ENCODE measurements at places on chromosomes 1 and 21.

- DNase-seq: no peak
These were observed 10.3 kb upstream of the ADARB1 start for GRCh38 chr21:45064091-45064490.

DNA sequence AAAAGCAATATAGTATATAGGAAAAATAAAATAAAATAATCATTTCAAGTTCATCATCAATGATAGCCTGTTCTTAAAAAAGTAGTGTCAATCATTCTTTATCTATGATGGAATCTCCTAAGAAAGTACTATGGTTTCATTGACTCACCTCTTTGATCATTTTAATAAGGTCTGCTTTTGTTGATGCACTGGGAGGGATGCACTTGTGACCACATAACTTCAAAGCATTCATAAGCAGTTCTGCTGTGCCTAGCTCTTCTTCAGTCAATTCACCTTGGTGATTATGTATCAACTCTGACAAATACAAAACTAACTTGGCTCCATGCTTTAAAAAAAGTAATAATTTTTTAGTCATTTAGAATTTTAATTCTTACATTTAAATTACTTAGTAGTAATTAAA, 84.8 kb upstream of the GNG4 start:
- no peak for DNase-seq

DNA sequence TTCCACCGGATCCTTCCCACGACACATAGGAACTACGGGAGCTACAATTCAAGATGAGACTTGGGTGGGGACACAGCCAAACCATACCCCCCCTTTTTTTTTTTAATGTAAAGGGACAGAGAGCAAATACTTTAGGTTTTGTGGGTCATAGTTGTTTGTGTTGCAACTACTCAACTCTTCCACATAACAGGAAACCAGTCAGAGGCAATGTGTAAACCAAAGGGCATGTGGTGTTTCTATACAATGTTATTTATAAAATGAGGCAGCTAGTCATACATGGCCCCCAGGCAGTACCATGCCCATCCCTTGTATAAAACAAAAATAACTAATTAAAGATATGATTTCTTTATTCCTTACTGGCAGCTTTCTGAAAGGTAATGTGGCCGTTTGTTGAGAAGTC, 845.4 kb upstream of the ADAMTS5 start:
- no peak for DNase-seq

DNA sequence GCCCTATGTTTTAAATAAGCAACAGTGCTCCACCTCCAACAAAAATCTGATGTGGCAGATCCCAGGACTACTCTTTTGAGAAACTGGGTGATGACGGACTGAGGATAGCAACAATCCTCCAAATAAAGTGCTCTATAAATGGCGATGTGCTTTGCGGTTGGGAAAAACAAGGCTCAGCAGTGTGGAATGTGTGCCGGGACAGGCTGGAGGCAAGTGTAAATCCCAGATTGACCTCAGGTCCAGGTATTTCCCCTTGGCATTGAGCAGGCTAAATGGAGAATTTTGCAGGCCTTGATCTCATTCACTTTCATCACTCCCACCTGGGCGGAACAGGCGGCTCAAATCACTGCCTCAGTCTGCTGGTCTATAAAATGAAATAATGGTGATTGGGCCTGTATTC, 35.1 kb downstream of the LRRC42 start:
- no peak for DNase-seq

- DNase-seq: no peak
These were observed 53.5 kb upstream of the SELENON start for GRCh38 chr1:25746299-25747045.

DNA sequence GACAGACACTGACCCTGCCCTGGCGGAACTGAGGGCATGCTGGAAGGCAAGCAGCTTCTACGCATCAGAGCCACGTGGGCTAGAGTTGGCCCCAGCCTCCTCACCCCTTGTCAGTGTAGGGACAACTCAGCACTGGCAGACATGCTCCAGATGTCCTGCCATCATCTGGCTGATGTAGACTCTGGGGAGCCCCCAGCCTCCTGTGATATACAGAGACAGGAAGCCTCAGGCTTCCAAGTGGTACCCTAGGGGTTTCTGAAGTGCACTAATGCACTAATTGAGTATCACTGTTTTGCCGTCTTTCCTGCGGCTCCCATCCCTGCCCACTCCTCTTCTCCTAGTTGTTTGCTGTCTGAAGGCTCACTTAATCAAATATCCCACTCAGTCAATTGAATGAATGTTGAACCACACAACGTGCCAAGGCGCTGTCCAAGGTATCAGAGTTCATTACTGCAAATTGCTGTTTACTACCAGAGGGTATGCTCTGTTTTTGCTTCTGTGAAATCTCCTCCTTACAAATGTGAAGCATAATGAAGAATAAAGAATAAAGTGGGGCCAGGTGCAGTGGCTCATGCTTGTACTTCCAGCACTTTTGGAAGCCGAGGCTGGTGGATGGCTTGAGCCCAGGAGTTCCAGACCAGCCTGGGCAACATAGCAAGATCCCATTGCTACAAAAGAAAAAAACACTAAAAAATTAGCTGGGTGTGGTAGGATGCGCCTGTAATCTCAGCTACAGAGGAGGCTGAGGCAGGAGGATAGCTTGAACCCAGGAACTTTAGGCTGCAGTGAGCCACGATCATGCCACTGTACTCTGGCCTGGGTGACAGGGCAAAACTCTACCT, 76.4 kb upstream of the ZBTB18 start:
- no peak for DNase-seq

GRCh38 chr1:99374109-99374508, 109.8 kb downstream of the PLPPR4 start:
- DNase-seq: no peak

DNA sequence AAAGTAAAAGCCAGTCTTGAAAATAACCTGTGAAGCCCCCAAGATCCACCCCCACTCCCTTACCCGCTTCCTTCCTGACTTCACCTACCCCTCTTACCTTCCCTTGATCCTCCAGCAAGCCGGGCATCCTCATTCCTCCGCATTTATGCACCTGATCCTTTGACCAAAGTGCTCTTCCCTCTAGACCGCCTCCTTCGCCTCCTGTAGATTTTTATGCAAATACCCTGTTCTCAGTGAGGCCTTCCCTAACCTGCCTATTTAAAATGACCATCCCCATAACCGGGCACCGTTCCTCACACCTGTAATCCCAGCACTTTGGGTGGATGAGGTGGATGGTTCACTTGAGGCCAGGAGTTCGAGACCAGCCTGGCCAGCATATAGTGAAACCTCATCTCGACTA, 1.1 kb upstream of the NENF start:
- no peak for DNase-seq

DNA sequence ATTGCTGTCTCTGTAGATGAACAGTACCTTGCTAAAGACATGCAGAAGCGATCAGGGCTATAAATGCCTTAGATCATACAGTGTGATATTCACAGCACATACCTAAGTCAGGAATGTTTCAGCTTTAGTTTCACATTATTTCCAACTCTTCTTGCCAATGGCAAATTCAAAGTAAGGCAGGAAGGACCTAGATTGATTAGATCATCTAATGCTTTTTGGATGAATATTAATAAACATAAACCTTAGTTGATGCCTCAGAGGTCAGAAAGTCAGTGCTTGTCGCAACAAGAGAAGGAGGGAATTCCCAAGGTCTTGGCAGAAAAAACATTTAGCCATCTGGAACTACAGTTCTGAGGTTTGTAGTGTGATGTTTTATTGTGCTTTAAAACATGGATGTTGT, 122.3 kb downstream of the TNFSF18 start:
- DNase-seq: no peak

All from stimulated activated CD8-positive, alpha-beta memory T cell treated with anti-CD3 and anti-CD28 coated beads, Interleukin-7, amount 100 ng/mL, for 4 hours (primary cell).